ENCODE measurements at places on chromosomes 6 and 20.

GRCh38 chr20:33465481-33466302 is 22.1 kb upstream of the SNTA1 start:
- DNase-seq, result no peak

GRCh38 chr6:27208042-27208441 is 39.5 kb upstream of the PRSS16 start:
- no peak for DNase-seq

DNA sequence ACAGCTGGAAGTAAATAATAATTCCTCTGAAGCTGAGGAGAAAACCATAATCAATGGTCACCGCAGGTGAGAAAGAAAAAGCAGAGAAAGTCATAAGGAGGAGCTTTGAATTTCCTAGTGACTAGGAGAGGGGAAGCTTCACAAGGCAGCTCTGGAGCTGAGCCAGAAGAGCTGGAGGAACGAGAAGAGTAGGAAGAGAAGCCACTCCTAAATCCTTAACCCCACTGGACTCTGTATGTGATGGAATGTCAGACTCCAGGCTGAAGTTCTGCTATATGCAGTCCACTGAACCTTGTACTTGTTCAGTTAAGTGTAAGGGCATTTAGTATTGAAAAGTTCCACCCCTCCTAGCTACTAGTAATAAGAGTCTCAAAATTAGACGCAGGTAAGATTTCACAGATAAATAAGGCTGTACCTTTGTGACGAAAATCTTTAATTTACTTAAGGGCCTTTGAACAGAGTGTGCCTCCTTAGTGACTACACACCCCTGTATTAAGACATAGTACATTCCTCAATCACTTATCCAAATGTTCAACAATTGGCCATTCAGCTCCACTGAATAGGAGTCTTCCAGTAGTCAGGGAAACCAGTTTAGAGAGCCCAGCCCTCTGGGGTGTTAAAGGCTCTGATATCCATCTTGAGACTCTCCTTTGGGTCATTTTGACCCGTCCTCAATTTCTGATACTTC is 71.4 kb upstream of the UFL1 start:
- no peak for DNase-seq

DNA sequence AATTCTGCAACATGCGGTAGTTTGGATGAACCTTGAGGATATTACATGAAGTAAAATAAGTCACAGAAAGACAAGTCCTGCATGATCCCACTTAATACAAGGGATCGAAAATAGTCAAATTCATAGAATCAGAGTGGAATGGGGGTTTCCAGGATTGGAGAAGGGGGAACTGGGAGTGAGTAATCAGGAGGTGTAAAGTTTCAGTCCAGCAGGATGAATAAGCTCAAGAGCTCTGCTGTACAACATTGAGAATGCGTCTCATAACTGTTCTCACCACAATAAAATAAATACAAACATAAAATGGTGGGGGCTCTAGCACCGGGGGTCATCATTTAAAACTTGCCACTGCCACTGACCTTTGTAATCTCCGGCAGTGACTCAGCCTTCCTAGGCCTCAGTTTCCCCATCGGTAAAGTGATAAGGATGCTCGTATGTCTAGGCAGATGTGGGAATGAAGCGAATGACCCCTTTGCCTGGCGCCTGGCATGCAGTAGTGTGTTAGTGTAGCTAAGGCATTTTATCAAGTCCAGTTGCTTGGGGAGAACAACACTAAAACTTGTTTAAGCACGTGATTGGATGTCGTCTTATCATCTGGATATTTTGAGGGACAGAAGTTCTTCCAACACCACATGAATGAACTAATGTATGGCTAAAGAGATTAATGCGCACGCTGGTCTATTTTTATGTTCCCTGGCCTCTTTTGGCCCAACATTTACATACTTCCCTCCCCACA is 421.1 kb downstream of the QKI start:
- no peak for DNase-seq

- no peak for DNase-seq
These were observed 36.2 kb downstream of the GCM1 start for GRCh38 chr6:53112404-53112803.

- no peak for DNase-seq
These were observed 88.6 kb upstream of the ARID1B start for GRCh38 chr6:156688620-156688971.

GRCh38 chr6:110283657-110284056 is 74.5 kb downstream of the METTL24 start:
- DNase-seq, result no peak

DNA sequence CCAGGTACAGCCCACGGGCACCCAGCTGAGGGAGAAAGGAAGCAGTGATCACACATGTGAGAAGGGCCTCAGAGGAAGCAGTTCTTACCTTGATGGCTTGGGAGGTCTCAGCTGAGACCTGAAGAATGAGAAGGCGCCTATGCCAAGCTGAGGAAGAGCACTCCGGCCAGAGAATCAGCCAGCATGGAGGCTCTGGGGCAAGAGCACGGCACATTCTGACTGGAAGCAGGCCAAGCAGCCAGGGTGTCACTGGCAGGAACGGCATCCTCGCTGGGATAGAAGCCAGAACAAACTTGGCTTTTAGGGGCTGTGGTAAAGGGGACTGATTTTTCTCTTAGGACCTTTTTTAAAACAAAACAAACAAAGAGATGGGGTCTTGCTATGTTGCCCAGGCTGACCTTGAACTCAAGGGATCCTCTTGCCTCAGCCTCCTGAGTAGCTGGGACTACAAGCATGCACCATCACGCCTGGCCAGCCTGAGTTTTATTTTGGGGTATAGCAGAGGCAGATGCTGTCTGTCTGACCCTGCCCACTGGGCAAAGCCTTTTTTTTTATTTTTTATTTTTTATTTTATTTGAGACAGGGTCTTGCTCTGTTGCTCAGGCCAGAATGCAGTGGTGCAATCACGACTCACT is 17.6 kb downstream of the GHRH start:
- no peak for DNase-seq
